SK-N-SH (cell line): ENCODE measurements at places on chromosomes 2 and 18. TPM values are rescaled to one million over a fixed set of nuclear protein-coding genes. Genes with fewer than 3 reads are reported as not detected.

GRCh38 chr2:47805850-47806249, 22.9 kb downstream of the MSH6 start:
- no peak overlapping the region for H3K27ac ChIP-seq
- peaks cover 91% of the 10 kb centered on the region for H3K36me3 ChIP-seq
- H3K27me3 ChIP-seq = no peaks in the 10 kb centered on the region
- H3K4me3 ChIP-seq = no peak overlapping the region
- H3K4me1 ChIP-seq = no peaks in the 10 kb centered on the region
- no peak for DNase-seq

- no peaks in the 10 kb centered on the region for H3K27me3 ChIP-seq
- no peaks in the 10 kb centered on the region for H3K36me3 ChIP-seq
- H3K4me1 ChIP-seq = no peaks in the 10 kb centered on the region
- no peak for DNase-seq
- no peak overlapping the region for H3K4me3 ChIP-seq
These were observed 62.5 kb downstream of the LTBP1 start for GRCh38 chr2:33009249-33009648.

- DNase-seq = no peak
- no peak overlapping the region for H3K4me3 ChIP-seq
- H3K27ac ChIP-seq = no peak overlapping the region
- no peaks in the 10 kb centered on the region for H3K36me3 ChIP-seq
- no peaks in the 10 kb centered on the region for H3K4me1 ChIP-seq
These were observed 600.8 kb downstream of the CPS1 start for GRCh38 chr2:211157211-211157610.

- no peak overlapping the region for H3K4me3 ChIP-seq
- H3K27ac ChIP-seq = no peak overlapping the region
- no peaks in the 10 kb centered on the region; the same call in none of the 2 replicates for H3K4me1 ChIP-seq
- H3K36me3 ChIP-seq = peaks cover 7% of the 10 kb centered on the region
- H3K27me3 ChIP-seq = no peaks in the 10 kb centered on the region
These were observed 26.2 kb downstream of the NCOA1 start for GRCh38 chr2:24517247-24517646.

PLGLB2 gene
- polyA plus RNA-seq = 1.2 and 1.9 TPM in 2 replicates

DNA sequence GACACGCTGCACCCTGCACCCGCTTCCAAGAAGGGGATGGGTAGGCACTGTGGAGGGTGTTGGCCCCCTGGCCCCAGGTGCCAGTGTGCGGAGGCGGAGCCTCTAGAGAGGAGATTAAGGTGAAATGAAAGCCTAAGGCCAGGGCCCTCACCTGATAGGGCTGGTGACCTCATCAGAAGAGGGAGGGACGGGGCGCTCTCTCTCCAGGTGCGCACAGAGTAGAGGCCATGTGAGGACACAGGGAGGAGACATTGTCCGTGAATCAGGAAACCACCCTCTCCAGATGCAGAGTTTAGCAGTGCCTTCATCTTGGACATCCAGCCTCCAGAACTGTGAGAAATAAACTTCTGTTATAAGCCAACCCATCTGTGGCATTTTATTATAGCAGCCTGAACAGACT, 62.3 kb downstream of the PSMG2 start:
- no peaks in the 10 kb centered on the region for H3K27me3 ChIP-seq
- no peaks in the 10 kb centered on the region for H3K4me1 ChIP-seq
- no peak for DNase-seq
- no peak overlapping the region for H3K4me3 ChIP-seq
- H3K36me3 ChIP-seq = no peaks in the 10 kb centered on the region

- H3K36me3 ChIP-seq = no peaks in the 10 kb centered on the region
- no peak overlapping the region for H3K27ac ChIP-seq
- H3K27me3 ChIP-seq = no peaks in the 10 kb centered on the region
- DNase-seq = no peak
These were observed 61.7 kb downstream of the TCF7L1 start for GRCh38 chr2:85194780-85195480.

REG3G gene
- polyA plus RNA-seq = not detected in 2 replicates

DNA sequence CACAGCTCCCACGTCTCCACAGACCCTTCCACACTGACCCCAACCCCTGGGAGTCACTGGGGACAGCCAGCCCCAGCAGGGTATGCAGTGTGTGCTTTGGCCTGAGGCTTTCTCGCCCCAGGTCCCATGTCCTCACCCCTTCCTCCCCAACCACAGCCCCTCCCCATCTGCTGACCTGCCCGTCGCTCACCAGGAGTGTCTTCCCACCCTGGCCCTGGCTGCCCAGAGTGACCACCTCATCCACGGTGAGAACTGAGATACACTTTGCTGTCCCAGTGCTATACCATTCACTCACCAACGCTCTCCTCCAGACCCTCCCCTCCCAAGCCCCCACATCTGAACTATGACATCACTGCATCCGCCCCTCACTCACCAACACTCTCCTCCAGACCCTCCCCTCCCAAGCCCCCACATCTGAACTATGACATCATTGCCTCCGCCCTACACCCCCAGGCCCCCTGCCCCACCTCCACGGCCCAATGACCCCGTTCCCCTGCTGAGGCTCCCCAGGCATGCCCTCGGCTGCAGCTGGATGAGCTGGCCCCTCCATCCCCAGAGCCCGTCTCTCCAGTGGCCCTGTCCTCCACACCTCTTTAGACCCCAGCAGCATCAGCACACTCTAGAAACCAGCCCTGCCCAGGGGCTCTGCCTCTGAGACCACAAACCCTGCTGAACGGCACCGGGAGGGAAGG, 55.2 kb downstream of the ANKMY1 start:
- H3K36me3 ChIP-seq = no peaks in the 10 kb centered on the region
- no peaks in the 10 kb centered on the region for H3K4me1 ChIP-seq
- H3K4me3 ChIP-seq = no peak overlapping the region
- H3K27me3 ChIP-seq = no peaks in the 10 kb centered on the region
- peak; percentile 12 for DNase-seq

GRCh38 chr2:119826370-119826961, 66.7 kb downstream of the PTPN4 start:
- no peaks in the 10 kb centered on the region for H3K36me3 ChIP-seq
- peak; percentile 48 for DNase-seq
- H3K4me1 ChIP-seq = no peaks in the 10 kb centered on the region; the same call in 1 of the 2 replicates
- no peak overlapping the region; the same call in 1 of the 2 replicates for H3K4me3 ChIP-seq
- H3K27ac ChIP-seq = no peak overlapping the region
- H3K27me3 ChIP-seq = no peaks in the 10 kb centered on the region

DNA sequence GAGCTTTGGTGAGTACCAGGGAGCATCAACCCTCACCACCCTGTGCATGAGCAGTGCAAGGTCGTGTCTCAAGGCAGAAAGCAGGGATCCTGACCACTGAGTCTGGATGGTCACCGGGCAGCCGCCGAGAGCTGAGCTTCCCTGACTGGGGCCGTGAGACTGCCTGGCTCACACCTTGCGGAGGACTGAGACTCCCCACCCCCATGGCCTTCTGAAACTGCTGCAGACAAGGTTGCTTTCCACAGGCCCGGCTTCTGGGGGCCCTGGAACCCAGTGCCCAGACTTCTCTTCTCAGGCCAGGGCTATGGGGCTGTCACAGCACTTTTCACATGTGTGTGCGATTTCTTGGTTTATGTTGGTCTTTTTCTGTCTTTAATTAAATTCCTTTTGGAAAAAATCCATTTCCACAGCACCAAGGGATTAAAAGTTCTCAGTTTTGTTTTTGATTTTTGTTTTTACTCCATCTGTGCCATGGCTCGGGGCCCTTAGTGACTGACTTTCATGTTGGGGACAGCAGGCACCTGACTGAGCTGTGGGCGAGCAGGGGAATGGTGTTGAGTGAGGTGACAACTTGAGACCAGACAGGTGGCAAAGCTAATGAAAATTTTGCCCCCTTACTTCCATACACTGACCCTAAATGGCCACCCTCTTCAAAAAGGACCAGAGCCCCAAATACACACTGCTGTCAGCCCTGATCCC, 297.9 kb downstream of the CYP26B1 start:
- peaks cover 18% of the 10 kb centered on the region; the same call in 1 of the 2 replicates for H3K4me1 ChIP-seq
- no peak overlapping the region for H3K4me3 ChIP-seq
- H3K27ac ChIP-seq = no peak overlapping the region
- H3K27me3 ChIP-seq = no peaks in the 10 kb centered on the region

LINC00305 gene
- not detected in 2 replicates for polyA plus RNA-seq

DNA sequence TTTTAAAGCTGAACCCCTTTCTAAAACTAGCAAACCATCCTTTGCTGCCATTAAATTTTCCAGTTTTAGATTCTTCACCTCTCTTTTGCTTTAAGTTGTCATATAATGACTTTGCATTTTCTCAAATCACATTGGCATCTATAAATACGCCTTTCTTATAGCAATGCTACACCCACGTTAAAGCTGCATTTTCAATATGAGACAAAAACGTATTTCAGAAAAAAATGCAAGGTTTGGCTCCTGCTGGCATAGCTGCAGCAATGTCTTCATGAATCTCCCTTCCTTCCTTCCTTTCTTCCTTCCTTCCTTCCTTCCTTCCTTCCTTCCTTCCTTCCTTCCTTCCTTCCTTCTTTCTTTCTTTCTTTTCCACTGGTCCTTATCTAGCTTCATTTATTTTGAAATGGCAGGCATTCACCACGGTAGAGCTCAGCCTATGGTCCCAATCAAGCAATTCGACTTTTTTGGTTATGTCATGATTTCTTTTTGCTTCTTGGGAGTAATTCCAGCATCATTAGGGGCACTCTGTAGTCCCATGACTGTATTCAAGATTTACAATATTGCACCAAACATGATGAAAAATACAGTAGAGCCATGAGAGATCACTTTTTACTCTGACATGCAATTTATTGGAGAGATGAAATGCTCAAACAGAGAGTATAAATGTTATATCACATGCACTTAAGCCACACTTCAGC, 8.8 kb upstream of the UGT1A10 start:
- no peak overlapping the region for H3K4me3 ChIP-seq
- no peak overlapping the region for H3K27ac ChIP-seq
- no peaks in the 10 kb centered on the region for H3K4me1 ChIP-seq
- DNase-seq = no peak

DNA sequence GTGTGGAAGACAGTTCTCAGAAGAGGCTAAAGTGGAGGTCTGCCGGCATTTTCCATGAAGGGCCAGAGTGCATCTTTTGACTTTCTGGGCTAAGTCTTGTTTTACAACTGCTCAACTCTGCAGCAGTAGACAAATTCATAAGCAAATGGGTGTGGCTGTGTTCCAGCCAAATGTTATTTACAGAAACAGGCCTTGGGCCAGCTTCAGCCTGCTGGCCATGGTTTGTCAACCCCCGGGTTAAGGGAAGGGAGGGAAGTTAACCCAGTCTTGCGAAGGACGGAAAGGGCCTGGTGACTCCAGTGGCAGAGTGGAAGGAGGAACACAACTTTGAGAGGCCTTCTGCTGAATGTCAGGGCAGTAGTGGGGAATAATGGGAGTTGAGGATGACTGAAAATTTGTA, 34.3 kb upstream of the NCKAP5 start:
- no peaks in the 10 kb centered on the region for H3K4me1 ChIP-seq
- H3K27me3 ChIP-seq = no peaks in the 10 kb centered on the region
- DNase-seq = no peak
- H3K36me3 ChIP-seq = no peaks in the 10 kb centered on the region
